ENCODE measurements at places on chromosomes 5 and 9.

GRCh38 chr9:134913041-134913712 is 4.5 kb downstream of the FCN1 start:
- no peak for DNase-seq

DNA sequence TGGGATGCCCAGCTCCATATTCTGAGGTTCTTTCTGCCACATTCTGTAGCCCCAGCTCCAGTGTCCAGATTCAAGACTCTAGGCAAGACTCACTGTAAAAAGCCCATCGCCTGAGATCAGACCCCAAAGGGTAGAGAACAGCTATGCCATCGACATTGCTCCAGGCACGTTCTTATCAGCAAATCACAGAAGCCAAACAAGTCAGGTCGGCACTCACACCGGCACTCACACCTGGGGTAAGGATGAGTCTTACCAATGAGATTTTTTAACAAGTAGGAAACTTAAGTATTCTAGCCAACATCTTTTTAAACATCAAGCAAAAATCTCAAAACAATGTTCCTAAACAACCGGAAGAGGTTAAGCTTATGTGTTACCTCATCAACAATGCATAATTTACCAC is 2.4 kb downstream of the CDKN2AIPNL start:
- no peak for DNase-seq

GRCh38 chr5:57082441-57083067 is 91.3 kb upstream of the GPBP1 start:
- DNase-seq, result no peak

GRCh38 chr5:19920761-19921160 is 67.2 kb downstream of the CDH18 start:
- DNase-seq, result no peak

- no peak for DNase-seq
These were observed 222.6 kb downstream of the PRDM9 start for GRCh38 chr5:23730023-23730422.

GRCh38 chr9:115715666-115716065 is 437.9 kb upstream of the PAPPA start:
- no peak for DNase-seq

GRCh38 chr9:72552356-72552755 is 30.9 kb downstream of the TMC1 start:
- DNase-seq, result no peak

GRCh38 chr9:16899606-16900005 is 29.1 kb upstream of the BNC2 start:
- no peak for DNase-seq

DNA sequence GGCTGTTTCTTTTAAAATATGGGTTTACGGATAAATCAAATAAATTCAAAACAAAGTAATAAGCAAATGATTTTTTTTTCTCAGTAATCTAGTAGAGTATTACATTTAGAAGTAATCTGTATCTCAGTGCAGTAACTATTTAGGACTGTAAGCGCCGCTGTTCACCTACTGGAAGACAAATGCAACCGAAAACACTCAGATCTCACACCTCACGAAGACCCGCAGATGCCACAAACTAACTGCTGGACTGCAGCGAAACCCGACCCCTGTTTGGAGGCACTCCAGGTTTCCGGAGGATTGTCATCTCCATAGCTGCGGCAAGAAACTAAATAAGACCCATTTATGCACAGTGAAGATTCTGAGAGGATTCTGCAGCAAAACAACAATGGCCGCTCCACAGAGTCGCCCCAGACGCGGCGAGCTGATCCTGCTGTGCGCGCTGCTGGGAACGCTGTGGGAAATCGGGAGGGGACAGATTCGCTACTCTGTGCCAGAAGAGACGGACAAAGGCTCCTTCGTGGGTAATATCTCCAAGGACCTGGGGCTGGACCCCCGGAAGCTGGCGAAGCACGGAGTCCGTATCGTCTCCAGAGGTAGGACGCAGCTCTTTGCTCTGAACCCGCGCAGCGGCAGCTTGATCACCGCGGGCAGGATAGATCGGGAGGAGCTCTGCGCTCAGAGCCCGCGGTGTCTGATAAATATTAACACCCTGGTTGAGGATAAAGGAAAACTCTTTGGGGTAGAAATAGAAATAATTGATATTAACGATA is at the start of gene PCDHGA8:
Gene PCDHGA8, plus strand, starts transcription at position 205 of the 770 bp plus-strand sequence. Its CDS starts 181 bp downstream, at position 386.
- no peak for DNase-seq

DNA sequence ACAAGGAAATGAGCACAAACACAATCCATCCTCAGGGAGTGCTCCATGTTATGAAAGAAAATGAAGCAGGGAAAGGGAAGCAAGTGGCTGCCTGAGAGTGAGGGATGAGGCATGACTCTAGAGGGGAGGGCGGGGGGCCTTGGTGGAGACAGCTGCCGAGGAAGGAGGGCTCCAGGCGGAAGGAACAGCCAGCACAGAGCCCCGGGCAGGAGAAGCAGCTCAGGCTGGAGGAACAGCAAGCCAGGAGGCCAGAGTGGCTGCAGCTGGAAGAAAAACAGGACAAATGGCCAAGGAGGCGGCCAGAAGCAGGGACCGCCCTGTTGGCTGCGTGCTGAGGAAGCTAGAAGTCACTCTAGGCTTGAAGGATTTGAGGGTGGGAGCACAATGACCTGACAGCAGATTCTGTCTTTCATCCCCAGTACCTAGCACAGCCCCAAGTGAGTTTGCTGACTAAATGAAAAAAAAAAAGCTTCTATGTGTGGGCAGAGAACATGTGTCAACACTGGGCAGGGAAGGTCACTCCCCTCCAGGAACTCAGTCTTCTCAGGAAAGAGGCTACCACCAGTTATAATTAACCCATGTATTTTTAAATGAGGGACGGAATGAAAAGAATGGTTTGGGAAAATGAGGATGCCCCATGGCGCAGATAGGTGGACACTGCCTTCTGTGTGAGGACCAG is 142.8 kb downstream of the DCP2 start:
- no peak for DNase-seq

DNA sequence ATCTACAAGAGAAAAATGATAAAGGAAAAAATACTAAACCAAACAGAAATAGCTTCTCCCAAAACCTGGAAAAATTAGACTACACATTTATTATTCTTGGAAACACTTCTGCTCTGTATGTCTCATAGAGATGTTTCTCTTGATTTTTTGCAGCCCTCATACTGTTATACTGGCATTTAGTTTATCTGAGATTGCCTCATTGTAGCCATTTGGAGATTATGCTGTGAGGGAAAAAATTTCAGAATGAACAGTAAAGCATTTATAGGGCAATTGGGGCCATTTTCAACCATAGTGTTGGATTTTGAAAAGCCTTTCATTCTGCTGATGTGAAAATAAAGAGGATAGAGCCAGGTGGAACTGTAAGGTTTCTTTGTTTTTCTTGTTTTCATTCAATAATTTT is 441.8 kb upstream of the RIOK2 start:
- DNase-seq, result no peak

DNA sequence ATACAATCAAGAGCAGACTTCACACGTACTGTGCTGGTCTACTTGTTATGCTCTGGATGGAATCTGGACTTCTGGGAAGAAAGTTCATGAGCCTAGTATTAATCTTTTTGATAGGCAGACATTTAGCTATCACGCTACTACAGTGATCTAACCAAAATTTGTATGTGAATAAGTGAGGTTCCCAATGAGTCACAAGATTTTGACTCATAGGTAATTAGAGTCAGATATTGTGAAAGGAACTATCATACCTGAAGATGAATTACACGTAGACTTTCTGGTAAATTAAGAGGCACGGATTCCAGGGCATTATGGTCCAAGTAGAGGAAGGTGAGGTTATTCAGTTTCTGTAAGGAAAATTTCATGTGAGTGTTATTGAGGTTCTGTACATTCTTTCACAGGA is 18.4 kb downstream of the OGN start:
- no peak for DNase-seq

DNA sequence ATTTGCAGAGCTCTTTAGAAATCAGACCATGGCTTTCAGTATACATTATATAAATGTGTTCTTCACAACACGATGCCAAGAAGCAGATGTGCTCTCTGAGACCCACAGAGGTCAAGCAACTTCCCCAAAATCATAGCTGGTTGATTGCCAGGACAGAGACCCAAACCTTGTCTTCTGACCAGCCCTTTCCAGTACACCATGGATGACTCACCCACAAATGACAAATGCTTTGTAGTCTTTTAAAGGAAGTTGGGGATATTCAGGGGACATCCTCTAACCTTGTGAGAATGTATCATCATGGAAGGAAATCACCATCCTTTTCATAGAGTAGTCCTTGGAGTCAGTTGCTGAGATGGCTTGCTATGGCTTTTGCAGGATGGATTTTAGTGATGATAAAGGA is 30.1 kb downstream of the ZNF462 start:
- DNase-seq, result no peak

DNA sequence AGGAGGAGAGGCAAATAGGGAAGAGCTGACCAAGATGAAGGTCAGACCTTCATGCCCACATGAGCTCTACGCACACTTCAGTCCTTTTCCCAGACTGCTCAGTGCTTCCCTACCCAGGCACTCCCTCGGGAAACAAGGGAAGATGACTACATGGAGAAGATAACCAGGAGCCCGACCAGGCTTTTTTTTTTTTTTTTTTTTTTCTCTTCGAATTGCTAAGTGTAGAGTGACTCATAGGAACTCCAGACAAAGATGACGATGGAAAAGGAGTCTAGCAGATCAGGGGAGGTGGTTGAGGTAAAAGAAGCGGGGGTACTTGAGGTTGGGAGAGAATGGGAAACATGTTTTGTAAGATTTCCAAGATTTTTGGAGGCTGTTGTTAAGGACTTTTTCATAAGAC is 526.1 kb downstream of the BNC2 start:
- no peak for DNase-seq

DNA sequence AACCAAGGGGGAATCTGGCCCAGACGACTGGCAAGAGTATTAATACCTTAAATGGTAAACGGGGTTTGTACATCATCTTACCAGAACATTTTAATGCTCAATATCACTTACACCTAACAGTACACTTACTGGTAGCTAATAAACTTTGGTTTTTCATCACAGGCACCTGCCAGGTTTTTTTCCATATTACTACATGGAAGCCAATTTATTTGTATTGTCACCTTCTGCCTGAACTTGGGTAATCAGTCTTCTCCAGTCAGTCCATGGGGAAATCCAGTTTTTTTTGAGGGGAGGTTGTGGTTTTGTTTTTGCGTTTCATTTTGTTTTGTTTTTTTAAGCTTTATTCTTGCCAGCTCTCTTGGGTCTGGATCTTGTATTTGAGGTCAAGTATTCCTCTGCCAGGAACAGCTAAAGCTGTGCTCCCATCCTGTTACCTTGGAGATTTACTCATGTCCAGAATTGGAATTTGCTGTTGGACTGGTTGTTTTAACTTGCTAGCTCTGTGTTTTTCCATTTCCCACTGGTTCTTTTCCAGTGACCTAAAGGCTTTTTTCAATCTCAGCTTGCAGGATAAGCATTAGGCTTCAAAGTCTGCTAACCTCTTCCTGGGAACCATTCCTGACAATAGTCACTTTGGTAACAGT is 11.1 kb upstream of the NADK2 start:
- no peak for DNase-seq

GRCh38 chr9:110214090-110214489 is 6.1 kb upstream of the C9orf152 start:
- DNase-seq, result no peak

DNA sequence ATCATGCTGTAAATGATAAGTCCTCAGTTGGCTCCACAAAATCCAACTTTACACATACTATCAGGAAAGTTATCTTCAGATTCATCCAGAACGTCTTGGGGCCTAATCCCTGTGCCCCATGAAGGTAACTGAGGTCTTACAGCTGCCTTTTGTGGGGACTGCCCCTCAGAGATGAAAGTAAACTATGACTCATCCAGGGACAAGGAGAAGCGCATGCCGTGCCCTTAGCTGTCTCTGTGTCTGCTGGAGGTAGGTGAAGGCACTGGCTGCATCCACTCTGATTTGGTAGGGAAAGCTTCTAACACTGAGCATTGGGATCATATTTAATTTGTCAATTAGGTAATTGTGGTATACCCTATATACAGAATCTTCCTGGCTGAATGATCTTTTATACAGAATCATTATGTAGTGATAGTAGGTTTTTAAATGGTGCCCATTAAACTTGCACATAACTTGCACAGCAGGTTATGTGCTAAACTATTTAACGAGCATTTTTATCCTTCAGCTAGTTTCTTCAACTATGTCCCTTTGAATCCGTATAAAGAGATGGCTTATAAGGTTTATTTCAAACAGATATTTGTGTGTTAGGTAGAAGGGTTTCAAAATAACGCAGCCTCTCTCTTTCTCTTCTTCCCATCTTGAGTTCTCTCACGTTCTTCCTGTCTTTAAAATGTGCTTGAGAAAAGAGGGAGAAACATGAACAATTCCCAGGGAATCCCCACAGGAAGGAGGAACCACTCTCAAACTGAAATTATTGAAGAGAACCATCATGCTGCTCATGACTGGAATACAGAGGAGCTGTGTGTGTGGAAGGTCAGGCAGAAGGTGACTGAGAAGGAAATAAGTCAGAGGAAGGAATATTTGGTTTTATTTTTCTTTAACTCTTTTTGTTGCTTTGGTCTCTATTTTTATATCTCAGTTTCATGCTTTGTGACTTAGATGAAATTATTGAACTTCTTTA is 250.9 kb downstream of the CD180 start:
- peak; percentile 2 for DNase-seq

GRCh38 chr5:143393524-143393923 is 10.0 kb downstream of the NR3C1 start:
- no peak for DNase-seq

GRCh38 chr9:37730839-37731238 is 22.8 kb upstream of the TRMT10B start:
- DNase-seq, result no peak

DNA sequence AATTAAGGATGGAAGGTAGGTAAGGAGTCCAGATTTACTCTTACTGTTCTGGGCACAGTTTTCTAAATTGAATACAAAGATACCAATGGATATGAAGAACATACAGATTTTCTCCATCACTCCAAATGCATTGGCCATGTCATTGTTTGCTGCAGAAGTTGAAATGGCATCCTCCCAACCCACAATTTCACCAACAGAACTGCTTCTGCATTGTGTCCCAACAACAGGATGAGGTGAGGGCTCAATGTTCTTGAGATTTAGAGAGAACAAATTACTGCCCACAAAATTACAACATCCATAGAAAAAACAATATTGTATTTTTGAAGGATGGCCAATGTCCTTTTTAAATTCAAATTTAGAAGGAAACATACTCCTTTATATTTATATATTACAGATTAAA is 88.9 kb downstream of the NUDT12 start:
- DNase-seq, result no peak

- DNase-seq, result no peak
These were observed 490.9 kb downstream of the SEMA5A start for GRCh38 chr5:9054821-9055589.

DNA sequence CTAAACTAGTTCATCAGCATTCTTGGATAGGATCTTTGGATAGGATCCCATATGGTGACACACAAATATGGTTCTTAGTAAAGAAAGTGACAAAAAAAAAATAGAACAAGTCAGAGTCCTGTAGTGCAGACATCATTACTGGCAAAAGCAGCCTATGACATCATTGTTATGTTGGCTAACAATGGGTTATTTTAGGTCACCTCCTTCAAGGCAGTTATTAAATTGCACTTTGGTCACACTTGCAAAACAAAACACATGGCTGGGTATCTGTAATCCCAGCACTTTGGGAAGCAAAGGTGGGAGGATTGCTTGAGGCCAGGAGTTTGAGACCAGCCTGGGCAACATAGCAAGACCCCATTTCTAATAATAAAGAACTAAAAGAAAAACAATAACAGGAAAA is 185.9 kb downstream of the KIAA0825 start:
- no peak for DNase-seq

GRCh38 chr5:143870362-143870761 is 58.4 kb downstream of the HMHB1 start:
- no peak for DNase-seq

- DNase-seq, result no peak
These were observed 38.4 kb downstream of the LHFPL2 start for GRCh38 chr5:78610163-78610583.

Data from GM19239 (cell line).